Right atrium auricular region (tissue), 2 donors: ENCODE measurements at places on chromosomes 4 and X.
A peak's percentile ranks its signal among the peaks of the same experiment; 100 is the strongest.

- DNase-seq: no peak
These were observed 93.1 kb downstream of the STK32B start for GRCh38 chr4:5144384-5144783.

GRCh38 chr4:112938461-112939058 is 110.9 kb upstream of the ANK2 start:
- no peak for DNase-seq

GRCh38 chr4:140344621-140345020 is 28.8 kb upstream of the SCOC start:
- no peak for DNase-seq

GRCh38 chrX:134571796-134572195 is 86.5 kb downstream of the PLAC1 start:
- DNase-seq: no peak

DNA sequence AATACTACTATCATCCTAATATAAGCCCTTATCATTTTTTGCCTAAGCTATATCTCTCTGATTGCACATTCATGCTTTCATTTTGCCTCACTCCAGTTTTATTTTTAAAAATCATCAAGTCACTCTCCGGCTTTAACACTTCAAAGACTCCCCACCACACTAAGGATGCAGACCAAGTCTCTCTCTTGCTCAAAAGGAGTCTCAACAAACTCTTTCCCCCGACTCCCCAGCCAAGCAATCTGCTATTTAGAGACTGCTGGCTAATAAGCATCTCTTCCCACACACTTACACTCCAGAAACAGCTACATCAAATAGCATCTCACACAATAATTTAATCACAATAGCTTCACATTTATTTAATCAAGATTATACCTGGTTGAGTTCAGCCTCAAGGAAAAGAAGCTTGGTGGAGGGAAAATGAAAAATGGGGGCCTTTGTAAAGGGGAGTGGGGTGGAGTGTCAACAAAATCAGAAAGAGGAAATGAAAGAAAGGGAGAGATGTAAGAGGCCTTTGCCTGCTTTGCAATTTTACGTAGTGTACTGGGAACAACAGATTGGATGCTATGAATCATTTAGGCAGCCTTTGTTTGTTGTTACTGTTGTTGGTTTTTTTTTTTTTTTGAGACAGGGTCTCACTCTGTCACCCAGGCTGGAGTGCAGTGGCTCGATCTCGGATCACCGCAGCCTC is 104.1 kb upstream of the MCF2 start:
- no peak for DNase-seq

DNA sequence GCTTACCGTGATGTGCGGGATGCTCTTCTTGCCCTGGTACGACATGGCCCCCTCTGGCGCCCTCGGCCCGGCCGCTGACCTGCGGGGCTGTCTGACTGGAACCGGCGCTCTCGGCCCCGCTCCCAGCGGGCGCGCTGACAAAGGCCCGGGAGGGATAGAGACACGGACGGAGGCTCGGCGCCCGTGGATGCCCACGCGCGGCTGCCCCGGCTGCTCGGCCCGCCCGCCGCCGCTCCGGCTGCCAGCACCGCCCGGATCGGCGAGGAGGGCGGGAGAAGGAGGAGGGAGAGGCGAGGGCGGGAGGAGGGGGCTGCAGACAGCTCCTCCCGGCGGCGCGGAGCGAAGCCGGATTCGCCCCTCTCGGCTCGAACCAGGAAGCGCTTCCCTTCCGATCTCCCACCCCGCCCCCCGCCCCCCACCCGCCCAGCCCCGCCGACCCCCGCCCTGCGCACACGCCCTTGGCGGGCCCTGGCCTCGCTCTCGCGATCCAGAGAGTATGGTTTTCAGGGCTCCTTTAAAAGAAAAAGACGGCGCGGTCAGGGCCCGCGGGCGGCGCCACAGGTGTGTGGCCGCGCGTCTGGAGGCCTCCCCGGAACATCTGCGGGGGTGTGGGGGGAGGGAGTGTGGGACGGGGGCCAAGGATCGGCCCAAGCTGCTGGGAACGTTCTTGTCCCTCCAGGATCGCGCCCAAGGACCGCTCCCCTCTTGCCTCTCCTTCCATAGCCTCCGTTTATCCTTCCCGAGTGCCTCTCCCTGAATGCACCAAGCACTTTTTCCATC is 4.5 kb downstream of the CRMP1 start:
- DNase-seq: no peak

- no peak for DNase-seq
These were observed at the start of gene ABCG2 for GRCh38 chr4:88158489-88159228. TSS of gene ABCG2 (minus strand) at chr4:88158639. CDS start at chr4:88139995, 18,644 bp downstream.

GRCh38 chr4:1563241-1563640 is 120.9 kb downstream of the FAM53A start:
- DNase-seq: no peak

DNA sequence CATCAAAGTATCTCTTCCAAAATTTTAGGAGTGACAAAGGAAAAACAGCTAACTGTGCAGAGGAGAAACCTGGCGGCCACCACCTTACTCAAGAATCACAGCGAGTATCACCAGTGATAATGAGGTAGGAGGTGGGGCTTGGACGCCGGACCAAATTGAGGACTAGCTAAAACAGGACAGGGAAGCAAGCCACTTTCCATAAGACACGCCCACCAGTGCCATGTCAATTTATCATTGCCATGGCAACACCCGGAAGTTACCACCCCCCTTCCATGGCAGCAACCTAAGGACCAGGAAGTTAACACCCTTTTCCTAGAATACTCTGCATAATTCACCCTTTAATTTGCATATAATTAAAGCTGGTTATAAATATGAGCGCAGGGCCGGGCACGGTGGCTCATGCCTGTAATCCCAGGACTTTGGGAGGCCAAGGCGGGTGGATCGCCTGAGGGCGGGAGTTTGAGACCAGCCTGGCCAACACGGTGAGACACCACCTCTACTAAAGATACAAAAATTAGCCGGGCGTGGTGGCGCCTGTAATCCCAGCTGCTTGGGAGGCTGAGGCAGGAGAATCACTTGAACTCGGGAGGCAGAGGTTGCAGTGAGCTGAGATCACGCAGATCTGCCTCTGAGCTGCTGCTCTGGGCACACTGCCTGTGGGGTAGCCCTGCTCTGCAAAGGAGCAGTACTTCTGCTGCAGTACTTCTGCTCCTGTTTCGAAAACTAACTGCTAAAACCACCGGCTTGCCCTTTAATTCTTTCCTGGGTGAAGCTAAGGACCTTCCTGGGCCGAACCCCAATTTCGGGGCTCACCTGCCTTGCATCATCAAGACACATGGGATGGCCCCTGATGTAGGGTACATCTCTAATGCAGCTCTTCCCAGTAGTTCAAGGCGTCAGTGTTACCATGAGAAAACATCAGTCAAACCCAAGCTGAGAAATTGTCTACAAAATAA is 116.7 kb downstream of the HMX1 start:
- DNase-seq: no peak

GRCh38 chr4:115292320-115293092 is 179.1 kb upstream of the NDST4 start:
- DNase-seq: no peak

- DNase-seq: no peak
These were observed 554.3 kb upstream of the TENM3 start for GRCh38 chr4:181688872-181689271.

DNA sequence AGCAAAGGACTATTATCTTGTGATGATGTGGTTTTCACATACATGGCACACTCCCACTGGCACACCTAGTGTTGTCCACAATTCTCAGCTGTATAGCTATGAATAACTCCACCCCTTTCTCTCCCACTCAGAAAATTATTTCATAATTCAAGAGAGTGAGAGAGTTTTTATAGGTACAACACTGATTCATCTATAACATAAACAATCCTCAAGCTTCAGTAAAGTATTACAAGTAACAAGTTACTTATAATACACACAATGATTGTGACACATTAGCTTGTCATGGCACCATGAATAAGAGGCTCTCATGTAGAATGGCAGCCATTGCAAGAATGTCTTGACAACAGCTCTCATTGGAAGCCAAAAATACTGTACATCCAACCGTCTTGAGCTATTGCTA is 43.9 kb downstream of the RAB40A start:
- no peak for DNase-seq

GRCh38 chrX:76279007-76279406 is 106.1 kb downstream of the PBDC1 start:
- no peak for DNase-seq

GRCh38 chrX:128057421-128057820 is 5.2 kb upstream of the ACTRT1 start:
- no peak for DNase-seq

GRCh38 chr4:159272273-159273140 is 169.6 kb downstream of the RAPGEF2 start:
- DNase-seq: no peak

GRCh38 chr4:1346781-1347409 is at the start of gene UVSSA:
TSS of gene UVSSA (plus strand) at chr4:1347208. CDS start at chr4:1348092, 884 bp downstream.
- DNase-seq: peak; percentile 100

DNA sequence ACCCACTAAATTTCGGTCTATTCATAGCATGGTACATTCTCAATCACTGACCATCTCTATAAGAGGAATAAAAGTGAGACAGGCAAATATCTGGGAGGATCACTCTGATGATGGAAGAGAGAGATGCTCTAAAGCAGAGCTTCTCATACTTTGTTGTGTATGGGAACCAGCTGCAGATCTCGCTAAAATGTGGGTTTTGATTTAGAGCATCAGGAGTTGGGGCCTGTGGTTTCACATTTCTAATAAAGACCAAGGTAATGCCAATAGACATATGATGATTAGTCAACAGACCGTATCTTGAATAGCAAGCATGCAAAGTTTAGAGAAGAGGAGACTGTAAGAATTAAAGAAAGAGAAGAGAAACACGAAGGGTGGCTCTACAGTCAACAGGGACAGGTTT is 107.4 kb upstream of the FTHL17 start:
- DNase-seq: no peak

GRCh38 chr4:38868059-38868960 is 704 bp downstream of the FAM114A1 start:
- DNase-seq: no peak

DNA sequence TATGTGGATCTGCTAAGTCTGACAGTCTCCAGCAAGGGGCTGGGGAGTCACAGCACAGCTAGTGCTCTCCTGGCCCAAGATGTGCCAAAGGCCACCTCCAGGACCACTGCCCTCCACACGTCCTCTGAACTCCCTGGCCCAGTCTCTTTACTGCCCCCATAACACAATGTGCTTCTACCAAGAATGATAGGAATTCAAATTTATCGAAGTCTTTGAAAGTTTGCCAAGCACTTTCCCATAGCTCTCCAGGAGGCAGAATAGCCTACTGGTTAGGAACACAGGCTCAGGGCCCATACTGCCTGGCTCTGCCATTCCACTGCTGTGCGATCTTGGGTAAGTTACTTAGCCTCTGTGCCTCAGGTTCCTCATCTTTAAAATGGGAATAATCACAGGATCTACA is 86.7 kb downstream of the NHSL2 start:
- DNase-seq: no peak

- DNase-seq: no peak
These were observed 19.6 kb upstream of the CHM start for GRCh38 chrX:86066998-86067397.

DNA sequence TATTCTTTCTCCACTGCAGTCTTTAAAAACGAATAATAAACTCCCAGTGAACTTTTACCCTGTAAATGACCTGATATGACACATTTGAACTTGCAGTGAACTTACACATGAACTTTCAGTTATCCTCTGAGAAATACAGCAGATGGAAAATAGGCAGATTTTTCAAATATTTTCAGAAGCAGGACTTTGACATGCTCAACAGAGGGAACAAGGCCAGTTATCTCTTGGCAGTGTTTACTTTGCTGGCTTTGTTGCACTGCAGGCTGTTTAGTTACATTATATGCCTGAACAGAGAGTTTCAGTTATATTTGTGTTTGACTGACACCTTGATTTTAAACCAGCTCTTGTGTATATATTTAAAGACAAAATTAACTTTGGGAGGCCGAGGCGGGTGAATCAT is 47.6 kb upstream of the FGG start:
- no peak for DNase-seq

GRCh38 chr4:108036213-108036612 is 46.5 kb downstream of the HADH start:
- DNase-seq: no peak

DNA sequence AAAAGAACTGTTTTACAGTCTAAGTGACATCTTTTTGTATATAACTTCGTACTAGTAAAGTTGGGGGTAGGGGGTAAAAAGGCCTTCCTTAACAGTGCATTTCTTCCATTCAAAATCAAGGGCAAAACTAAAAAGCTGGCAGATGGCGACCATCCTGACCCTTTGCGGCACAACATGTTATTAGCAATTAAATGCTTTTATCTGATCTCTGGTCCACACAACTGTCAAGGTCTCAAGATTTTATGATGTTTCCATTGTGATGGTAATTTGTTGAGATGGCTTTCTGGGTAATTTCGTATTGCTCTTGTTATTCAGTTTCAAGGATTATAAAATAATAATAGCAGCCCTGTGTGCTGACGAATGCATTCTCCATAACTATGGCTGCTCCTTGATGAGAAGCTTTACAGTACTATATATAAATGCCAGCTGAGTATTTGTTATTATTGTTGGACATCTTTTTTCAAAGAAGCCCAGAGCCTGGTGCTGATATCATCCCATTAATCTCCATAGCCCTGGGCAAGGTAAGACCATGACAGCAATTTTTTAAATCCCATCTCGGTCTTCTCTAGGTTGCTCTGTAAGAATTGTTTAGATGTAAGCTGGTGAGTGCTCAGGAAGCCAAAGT is 89.5 kb downstream of the CBR4 start:
- no peak for DNase-seq
